Renal cortex interstitium (tissue), 15 donors: ENCODE measurements at places on chromosomes 11 and 22.
A peak's percentile ranks its signal among the peaks of the same experiment; 100 is the strongest.

DNA sequence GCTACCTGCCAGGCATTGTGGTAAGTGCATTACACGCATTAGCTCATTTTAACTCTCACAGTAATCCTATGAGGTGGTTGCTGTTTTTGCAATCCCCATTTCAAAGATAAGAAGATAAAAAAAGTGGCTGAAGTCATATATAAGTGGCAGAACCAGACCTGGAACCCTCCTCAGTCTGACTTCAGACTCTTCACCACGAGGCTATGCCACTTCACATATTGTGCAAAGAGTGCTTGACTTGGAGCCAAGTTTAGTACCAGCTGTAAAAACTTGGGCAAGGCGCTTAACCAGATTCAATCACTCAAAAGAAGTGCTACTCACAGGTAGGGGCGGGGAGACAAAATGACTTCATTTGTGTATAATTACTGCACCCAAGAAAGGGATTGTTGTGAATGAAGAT, 15.3 kb downstream of the BPIFC start:
- DNase-seq: no peak

- no peak for DNase-seq
Observed at GRCh38 chr11:60447070-60447469, 8.6 kb upstream of the MS4A1 start.

GRCh38 chr11:82546661-82547557, 186.8 kb downstream of the FAM181B start:
- DNase-seq: peak; percentile 47

- DNase-seq: no peak
Observed at GRCh38 chr11:132865623-132866022, 666.7 kb downstream of the OPCML start.

DNA sequence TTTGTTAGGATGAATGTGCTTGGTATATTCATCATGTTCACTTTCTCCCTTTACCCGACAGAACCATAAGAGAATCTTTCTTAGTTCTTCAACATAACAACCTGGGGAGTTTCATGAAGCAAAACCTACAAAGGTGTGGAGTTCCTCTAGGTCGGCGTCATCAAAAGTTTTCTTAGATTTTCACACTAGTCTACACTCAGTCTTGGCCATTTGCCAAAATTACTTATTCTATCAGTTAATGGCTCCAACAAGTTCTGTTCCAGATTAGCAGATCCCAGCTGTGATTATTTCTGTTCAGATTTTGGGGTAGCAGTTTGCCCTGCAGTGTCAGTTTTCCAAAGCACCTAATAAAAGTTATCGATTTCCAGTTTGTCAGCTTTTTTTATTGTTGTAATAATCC, 935.8 kb upstream of the RAG2 start:
- DNase-seq: no peak

DNA sequence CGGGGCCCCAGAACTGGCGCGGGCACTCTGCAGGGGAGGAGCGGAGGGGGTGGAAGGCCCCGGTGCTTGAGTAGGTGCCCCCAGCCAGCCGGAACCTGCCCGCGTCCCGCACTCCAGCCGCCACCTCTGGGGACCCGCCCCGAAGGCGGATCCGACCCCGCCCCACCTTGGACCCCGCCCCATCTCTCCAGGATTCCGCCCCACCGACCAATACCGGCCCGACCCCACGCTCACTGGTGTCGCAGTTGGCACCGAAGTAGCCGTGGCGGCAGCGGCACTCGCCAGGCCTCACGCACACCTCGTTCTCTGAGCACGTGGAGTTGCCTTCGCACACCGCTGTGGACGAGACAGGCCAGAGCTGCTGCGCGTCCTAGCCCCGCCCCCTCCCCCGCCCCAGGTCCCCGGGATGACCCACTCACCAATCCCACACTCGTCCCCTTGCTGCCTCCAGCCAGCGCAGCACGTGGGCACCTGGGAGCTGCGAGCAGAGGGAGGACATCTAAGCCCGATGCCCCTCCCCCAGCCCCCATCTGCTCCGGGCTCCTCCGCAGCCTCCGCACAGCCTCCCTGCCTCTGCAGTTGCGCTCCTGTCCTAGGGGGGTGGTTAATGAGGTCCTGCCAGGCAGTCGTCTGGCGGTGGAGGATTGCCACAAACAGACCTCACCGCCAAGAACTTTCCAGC, 6.0 kb downstream of the SCARF2 start:
- DNase-seq: no peak

DNA sequence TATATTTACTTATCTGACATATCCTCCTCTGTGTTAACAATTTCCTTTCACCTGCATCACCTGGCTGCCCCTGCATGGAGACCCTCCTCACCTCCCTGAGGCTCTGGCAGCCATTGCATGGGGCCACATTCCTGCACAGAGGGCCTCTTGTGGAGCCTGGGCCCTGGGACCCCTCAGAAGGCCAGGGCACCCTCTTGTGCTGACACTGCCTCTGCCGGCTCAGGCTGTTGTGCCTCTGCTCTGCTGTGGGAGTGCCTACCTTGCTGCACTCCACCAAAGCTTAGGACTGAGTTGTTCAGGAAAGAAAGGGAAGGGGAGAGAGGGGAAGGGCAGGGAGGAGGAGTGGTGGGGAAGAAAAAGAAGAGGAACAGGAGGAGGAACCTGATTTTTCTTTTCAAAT, 194.5 kb downstream of the ADAMTS15 start:
- DNase-seq: no peak

GRCh38 chr11:114197799-114198500, 98.2 kb upstream of the NNMT start:
- peak; percentile 76 for DNase-seq

DNA sequence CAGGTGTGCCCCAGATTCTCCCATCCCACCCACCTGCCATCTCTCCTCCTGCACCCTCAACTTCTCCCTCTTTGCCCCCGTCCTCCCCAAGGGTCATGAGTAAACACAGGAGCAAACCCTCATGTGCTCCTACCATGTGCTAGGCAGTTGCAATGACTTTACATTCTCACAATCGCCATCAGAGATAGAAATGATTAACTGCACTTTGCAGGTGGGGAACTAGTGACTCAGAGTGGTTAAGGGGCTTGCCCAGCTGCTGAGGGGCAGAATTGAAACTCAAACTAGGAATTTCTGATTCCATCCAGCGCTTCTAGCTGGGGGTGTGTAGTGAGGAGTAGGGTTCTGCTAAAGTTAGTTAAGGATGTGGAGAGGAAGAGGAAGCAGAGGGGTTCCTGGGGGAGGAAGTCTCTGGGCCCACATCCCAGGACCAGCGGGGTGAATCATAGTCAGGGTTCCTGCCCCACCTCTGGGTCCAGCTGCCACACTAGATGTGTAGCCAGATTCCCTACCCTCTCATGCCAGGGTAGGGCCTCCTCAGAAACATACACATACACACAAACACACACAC, 16.0 kb upstream of the PRG2 start:
- DNase-seq: no peak
